Activated effector memory CD4-positive, alpha-beta T cell treated with anti-CD3 and anti-CD28 coated beads, Interleukin-2, amount 50 U/mL, for 16 hours (primary cell): ENCODE measurements at places on chromosomes 1 and 21.

GRCh38 chr1:202658769-202659168 lies 51.5 kb downstream of the SYT2 start:
- no peak for DNase-seq

- DNase-seq, result no peak
Observed at GRCh38 chr1:191086910-191087309, 609.2 kb upstream of the BRINP3 start.

DNA sequence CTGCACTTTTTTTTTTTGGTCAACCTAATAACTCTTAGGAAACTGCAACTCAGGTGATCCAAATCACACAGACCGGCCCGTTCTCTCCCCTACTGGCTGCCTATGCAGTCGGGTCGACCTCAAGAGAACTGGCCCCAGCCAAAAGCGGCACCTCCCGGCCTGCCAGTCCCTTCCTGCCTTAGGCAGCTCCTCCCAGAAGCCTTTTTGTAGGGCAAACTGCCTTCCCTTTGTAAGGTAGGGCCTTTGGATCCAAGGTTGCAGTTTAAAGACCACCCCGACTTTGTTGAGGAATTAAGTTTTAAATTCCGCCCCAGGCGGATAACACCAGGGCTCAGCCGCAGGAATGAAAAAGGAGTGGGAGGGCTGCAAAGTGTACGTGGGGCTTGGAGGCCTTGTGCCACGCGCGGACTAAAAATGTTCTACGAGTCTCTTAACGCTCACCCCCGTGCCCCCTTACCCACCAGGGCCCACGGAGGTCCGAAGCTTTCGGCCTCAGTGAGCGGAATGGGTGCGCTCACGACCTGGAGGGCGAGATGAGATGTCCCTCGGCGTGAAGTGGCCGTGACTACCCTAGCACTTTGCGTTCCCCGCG lies 642 bp upstream of the ST3GAL3 start:
- DNase-seq, result peak; percentile 66

DNA sequence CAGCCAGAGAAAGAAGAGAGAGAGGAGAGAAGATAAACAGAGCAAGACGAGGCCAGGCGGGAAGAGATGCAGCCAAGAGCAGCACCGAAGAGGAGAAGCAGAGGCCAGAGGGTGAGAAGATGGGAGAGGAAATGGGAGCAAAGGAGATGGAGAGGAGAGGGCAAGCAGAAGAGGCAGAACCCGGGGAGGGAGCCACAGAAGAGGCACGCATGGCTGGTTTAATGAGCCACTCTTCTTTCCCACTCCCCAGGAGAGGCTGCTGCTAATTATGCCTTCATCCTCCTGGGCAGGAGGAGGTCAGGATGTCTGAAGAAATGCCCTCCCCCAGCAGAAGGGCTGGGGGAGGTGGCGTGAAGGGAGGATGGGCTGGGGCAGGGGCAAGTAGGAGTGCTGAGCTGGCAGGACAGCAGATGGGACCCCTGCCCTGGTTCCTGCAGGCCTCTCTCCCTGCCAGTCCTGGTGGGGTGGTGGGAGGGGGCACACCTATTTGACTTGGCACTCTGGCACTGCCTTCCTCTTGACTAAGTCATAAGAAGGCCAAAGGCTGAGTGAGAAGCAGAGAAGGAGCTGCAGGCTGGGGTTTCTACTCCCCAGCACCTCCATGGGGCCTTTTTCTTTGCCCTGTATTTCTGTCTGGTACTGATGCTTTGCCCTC lies 32.3 kb downstream of the KIRREL1 start:
- DNase-seq, result no peak

DNA sequence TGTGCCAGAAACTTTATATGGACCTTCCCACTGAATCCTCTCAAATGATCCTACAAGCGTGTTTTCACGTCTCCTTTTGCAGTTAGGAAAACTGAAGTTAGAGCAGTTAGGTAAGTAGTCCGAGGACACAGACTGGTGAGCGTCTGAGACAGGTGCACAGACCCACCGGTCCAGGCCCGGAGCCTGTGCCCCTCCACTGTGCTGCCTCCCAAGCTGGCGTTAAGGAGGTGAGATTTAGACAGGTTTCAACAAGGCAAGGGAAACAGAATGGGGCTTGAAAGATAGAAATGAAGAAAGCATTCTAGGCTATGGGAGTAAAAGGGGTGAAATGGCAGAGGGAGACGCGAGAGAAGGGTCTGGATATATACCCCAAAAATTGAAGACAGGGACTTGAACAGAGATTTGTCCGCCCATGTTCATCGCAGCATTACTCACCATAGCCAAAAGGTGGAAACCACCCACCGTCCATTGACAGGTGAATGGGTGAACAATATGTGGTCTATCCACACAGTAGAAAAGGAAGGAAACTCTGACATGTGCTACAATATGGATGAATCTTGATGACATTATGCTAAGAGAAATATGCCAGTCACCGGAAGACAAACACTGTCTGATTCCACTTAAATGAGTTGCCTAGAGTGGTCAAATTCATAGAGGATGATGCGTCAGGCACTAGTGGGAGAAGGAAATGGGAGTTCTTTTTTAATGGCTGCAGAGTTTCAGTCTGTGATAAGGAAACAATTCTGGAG lies 15.7 kb upstream of the PKP1 start:
- DNase-seq, result peak; percentile 39

DNA sequence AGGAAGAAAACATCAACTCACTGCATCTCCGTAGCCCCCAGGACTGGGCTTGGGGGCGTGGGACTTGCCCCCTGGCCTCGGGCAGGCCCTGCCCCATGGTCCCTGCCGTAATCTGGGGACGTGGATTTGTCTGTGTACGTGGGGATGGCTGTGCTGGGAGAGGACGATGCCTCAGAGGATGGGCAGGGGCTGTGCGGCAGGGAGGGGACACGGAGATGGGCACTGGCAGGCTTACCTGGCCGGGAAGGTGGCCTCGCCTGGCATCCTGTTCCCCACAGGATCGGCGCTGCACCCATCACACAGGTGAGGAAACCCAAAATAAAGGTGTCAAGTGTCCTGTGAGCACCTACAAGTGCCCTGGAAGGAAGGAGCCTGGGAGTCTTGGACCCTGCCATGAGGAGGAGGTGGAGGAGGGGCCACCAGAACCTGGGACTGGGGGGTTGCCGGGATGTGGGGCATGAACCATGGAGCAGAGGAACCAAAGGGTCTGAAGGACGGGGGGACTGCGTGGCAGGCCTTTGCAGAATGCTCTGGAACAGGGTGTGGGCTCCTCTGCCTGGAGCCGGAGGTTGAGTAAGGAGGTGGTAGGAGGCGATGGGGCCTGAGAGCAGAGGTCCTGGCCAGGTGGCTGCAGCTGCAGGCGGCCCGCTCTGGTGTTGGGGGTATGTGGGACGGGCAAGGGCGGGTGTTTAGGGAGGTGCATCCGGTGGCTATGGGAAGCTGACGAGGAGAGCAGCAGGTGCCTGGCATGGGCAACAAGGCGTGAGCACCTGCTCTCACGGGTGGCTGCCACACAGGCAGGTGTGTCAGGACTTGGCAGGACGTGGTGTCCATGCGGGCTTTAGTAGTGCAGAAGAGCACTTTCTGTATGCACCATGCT lies 27.8 kb upstream of the LRRC3 start:
- peak; percentile 59 for DNase-seq

DNA sequence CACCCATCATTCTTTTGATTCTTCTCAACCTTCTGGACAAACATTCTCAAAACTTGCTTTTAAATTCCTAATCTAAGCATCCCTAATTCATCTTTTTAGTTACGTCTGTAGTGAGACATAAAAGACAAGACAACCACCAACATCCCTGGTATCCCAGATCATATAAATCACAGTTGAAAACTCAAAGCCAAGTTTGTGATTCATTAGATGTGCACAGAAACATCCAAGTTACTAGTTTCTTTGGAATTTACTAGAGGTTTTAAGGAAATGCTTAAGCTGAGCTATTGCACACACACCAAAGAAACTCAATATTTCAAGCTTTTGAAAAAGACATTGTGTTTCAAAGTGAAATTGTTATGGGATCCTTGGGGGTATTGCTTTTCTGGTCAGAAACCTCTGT lies 47.6 kb downstream of the ATP6V1G3 start:
- no peak for DNase-seq

- DNase-seq, result no peak
Observed at GRCh38 chr1:203768256-203768655, 3.3 kb downstream of the LAX1 start.

GRCh38 chr1:108511764-108512163 lies 48.1 kb upstream of the EEIG2 start:
- no peak for DNase-seq

GRCh38 chr1:78980511-78980910 lies 26.0 kb downstream of the ADGRL4 start:
- no peak for DNase-seq

DNA sequence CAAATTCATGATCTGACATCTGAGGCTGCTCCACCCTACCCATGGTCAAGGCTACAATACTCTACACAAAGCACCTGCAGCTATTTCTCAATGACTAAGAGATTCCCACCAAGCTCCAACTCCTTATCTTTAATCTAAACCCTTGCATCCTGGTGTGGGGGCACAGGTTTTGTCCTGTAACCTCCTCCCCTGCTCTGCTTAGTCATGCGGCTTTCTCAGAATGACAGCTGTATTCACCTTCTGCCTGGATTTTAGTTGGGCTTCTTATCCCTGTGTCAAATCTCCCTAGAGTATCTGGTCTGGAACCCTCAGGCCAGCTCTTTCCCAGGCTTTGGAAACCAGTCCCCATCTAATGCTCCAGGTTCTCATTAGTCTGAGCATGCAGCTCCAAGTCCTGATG lies 159.0 kb downstream of the BARHL2 start:
- no peak for DNase-seq

GRCh38 chr1:196481616-196482015 lies 126.6 kb downstream of the KCNT2 start:
- no peak for DNase-seq

DNA sequence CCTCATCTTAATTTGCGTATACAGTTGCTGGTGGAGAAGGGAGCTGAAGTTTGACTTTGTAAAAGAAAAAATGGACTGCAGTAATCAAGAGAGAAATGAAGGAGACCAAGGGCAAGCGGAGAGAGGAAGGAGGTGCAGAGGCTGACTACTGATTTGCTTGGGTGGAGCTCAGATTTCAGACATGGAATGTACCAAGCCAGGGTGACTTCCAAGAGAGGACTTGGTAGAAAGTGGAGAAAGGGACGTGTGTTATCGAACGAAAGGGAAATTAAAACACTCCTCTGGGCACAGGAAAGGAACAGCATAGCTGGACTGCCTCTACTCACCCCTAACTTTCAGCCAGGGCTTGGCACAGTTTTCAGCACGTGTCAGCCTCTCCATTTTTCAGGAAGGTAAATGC lies 15.1 kb upstream of the HEATR1 start:
- DNase-seq, result no peak

GRCh38 chr1:115677565-115677964 lies 35.8 kb downstream of the VANGL1 start:
- no peak for DNase-seq

DNA sequence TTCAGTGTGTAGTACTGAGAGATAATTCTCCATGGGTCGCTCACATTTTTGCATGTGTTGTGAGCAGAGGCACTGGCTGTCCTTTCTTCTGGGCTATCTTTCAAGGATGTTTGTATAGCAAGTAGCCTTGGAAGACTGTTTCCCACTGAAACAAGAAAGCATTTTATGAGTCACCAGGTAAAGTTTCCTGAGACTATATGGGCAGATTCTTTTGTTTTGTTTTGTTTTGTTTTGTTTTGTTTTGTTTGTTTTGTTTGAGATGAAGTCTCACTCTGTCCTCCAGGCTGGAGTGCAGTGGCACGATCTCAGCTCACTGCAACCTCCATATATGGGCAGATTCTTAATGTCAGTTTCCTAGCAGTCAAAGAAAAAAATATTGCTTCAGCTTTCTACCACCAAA lies 912.6 kb downstream of the TTLL7 start:
- DNase-seq, result no peak

DNA sequence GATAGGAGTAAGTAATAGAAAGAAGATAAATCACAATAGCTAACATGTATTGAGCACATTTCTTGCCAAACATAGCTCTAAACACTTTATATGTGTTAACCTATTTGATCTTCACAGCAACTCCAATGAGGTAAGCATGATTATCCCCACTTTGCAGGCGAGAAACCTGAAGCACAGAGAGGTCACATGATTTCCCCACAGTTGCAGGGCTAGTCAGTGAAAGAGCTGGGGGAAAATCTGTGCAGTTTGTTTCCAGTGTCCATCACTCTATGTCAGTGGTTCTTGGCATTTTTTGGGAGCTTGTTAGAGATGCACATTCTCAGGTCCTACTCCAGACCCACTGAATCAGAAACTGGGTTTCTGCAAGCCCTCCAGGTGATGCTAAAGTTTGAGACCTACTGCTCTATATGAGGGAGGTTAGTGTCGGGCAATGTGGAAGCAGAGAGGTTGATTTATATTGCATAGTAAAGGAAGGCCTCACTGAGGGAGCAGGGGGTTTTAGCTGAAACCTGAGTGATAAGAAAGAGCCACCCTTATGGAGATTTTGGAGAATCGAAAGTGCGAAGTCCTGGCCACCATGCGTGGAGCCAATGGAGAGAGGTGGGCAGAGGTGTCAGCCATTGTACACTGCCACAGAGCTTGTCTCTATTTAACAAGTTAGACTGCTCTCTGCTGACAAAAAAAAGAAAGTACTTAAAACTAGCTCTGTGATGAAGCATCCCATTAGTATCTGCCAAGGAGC lies 20.9 kb downstream of the MCOLN3 start:
- peak; percentile 63 for DNase-seq

- DNase-seq, result peak; percentile 55
Observed at GRCh38 chr1:32868806-32869455, 1.8 kb downstream of the FNDC5 start.

DNA sequence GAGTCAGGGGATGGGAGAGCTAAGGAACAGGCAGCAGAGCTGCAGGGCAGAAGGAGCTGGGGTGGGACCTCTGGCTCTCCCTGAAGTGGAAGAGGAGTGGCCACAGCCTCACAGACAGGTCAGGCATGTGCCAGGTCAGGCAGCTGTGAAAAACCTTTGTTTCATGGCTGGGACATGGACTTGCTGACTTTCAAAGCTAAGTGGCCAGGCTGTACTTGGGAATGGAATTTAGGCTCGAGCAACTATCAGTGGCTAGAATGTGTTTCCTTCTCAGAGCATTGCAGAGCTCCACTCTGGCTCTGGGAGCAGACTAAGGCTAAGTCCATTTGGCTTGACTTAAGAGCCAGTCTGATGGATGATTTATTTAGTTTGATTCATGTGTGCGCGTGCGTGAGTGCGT lies 385.1 kb downstream of the LMX1A start:
- no peak for DNase-seq

- no peak for DNase-seq
Observed at GRCh38 chr1:234409328-234409727, 36.1 kb downstream of the COA6 start.

GRCh38 chr1:108190686-108191416 lies 9.3 kb downstream of the SLC25A24 start:
- DNase-seq, result no peak

DNA sequence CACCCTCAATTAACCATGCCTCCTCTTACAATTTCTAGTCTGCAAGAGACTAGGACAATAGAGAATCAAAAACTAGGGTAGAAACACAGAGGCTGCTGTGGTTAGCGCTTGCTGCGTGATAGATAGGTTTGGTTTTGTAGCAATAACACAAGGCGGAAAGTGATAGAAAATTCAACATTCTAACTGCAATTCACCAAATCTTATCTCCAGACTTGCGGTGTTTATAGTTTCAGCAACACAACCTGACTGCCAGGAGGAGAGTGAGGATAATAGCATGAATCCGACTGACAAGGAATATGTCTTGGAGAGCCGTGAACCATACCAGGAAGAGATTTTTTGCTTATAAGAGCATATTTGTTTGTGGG lies 30.7 kb upstream of the IFNAR2 start:
- no peak for DNase-seq
